ENCODE measurements at places on chromosomes 2 and 18. TPM values are rescaled to one million over a fixed set of nuclear protein-coding genes. Genes with fewer than 3 reads are reported as not detected.

- no peak for DNase-seq
These were observed 66.1 kb upstream of the NXPH2 start for GRCh38 chr2:138846216-138846821.

DNA sequence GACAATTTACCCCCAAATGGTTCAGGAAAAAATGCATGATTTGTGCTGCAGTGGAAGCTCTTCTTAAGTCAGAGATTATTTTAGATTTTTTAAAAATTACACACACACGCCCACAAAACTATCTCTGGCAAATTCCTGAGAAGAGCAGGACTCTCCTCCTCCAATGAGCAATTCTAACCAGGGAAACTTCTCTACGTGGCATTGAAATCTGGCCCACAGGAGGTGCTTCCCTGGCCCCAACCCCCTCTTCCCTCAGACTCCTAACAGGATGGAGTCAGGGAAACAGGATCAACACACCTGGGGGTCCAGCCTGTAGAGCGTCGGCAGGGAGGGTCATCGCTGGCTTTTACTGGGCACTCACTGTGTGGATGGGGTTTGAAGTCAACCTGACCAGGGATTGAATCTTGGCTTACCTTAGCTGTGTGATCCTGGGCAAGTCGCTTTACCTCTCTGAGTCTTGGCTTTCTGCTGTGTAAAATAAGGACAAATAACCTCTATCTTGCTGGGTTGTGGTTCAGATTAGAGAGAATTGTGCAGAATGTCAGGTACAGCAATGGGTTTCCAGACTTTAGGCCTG is 65.4 kb upstream of the ASAP2 start:
- DNase-seq: no peak

- DNase-seq: no peak
These were observed 385.1 kb upstream of the POU3F3 start for GRCh38 chr2:104468846-104469245.

The GALNT3 gene
- total RNA-seq: 0.69 TPM

The AMMECR1L gene
- total RNA-seq: 11.0 TPM

The LOXL3 gene
- 1.2 TPM for total RNA-seq

The AMER3 gene
- total RNA-seq: not detected
